ENCODE measurements at places on chromosomes 16 and 17. TPM values are rescaled to one million over a fixed set of nuclear protein-coding genes. Genes with fewer than 3 reads are reported as not detected.

EPOP gene
- 1.8 TPM for total RNA-seq

GAST gene
- not detected for total RNA-seq

INCA1 gene
- total RNA-seq: not detected

BORCS6 gene
- 3.9 TPM for total RNA-seq

TMEM238L gene
- not detected for total RNA-seq

SDR42E1 gene
- total RNA-seq: 0.64 TPM
